ENCODE measurements at places on chromosomes 7 and 10.

GRCh38 chr10:89163265-89163995 is 43.7 kb downstream of the CH25H start:
- DNase-seq, result peak; percentile 29

- no peak for DNase-seq
These were observed 53.6 kb downstream of the VIPR2 start for GRCh38 chr7:159091041-159091440.

DNA sequence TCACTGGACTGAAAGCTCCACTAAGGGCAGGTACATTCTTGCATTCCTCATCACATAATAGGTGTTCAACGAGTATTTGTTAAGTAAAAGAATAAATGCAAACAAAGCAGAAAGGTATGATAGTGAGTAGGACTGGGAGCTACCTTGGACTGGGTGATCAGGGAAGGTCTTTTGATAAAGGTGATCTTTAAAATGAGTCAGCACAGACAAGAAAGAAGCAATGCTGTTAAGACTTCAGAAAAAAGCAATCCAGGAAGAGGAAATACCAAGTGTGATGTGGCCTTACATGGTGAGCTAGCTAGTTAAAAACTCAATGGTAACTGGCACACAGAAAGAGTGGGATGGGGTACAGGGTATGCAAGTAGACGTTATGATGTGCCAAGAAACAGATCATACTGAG is 40.1 kb downstream of the TSPAN12 start:
- no peak for DNase-seq

DNA sequence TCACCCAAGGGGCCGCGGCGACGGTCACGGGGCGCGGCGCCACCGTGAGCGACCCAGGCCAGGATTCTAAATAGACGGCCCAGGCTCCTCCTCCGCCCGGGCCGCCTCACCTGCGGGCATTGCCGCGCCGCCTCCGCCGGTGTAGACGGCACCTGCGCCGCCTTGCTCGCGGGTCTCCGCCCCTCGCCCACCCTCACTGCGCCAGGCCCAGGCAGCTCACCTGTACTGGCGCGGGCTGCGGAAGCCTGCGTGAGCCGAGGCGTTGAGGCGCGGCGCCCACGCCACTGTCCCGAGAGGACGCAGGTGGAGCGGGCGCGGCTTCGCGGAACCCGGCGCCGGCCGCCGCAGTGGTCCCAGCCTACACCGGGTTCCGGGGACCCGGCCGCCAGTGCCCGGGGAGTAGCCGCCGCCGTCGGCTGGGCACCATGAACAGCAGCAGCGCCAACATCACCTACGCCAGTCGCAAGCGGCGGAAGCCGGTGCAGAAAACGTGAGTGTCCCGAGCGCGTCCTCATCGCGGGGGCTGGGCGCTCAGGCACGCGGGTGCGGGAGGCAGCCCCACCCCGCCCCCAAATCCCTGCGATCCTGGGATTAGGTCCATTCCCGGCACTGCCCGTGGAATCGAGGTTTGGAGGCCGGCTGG is 509 bp downstream of the AHR start:
- peak; percentile 42 for DNase-seq

DNA sequence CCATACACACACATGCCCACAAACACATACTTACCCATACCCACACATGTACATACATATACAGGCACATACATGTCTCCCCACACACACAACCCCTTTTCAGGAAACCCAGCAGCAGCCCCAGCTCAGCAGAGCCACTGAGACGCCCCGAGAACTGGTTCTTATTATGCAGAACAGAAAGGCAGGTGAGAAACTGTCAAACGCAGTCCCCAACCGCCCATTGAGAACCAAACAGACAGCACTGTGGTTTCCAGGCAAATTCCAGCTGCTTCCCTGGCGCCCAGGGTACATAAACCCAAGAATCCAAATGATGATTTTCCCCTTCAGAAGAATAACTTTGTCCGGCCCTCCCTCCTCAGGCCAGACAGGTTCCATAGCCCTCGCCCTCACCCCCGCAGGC is 366.6 kb upstream of the ZMIZ1 start:
- no peak for DNase-seq

DNA sequence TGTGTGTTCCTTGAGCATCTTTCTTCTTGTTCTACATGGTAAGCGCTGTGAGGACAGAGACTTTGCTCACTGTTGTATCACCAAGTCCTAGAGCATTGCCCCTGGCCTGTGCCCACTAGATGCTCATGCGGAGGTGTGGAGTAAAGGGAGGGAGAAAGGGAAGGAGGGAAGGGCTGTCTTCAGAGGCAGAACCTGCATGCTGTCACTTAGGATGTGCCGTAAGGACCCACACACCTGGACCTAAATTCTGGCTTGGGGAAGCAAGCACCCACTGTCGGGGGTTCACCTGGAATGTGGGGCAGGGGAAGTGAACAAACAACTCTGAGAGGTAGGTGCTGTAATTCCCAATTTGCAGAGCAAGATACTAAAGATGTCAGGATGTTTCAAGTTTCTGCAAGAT is 129.5 kb downstream of the PTPN20 start:
- DNase-seq, result no peak

GRCh38 chr10:57333880-57334279 is 933.8 kb downstream of the IPMK start:
- DNase-seq, result no peak

GRCh38 chr7:151761231-151761630 is 115.7 kb downstream of the PRKAG2 start:
- no peak for DNase-seq

GRCh38 chr10:11705722-11706121 is 36.5 kb upstream of the ECHDC3 start:
- DNase-seq, result no peak

GRCh38 chr10:91349381-91349780 is 60.8 kb upstream of the HECTD2 start:
- DNase-seq, result no peak

Data from activated CD4-positive, alpha-beta T cell treated with anti-CD3 and anti-CD28 coated beads, Interleukin-2, amount 50 U/mL, for 24 hours (primary cell).